CD4-positive, alpha-beta T cell treated with Interleukin-17A for 4 hours (primary cell): ENCODE measurements at places on chromosomes 6 and 20.

GRCh38 chr20:358891-359555 lies 12.1 kb downstream of the NRSN2 start:
- no peak for DNase-seq

GRCh38 chr6:106426250-106426970 lies 65.9 kb downstream of the CRYBG1 start:
- DNase-seq, result no peak

- DNase-seq, result no peak
Measured at GRCh38 chr20:53819973-53820451, 226.4 kb upstream of the ZNF217 start.

- DNase-seq, result no peak
Measured at GRCh38 chr6:103504501-103505154, 1355.1 kb downstream of the HACE1 start.

GRCh38 chr20:62360854-62361798 lies 6.0 kb downstream of the LAMA5 start:
- no peak for DNase-seq

- DNase-seq, result no peak
Measured at GRCh38 chr6:107699697-107700325, 124.3 kb downstream of the SCML4 start.

DNA sequence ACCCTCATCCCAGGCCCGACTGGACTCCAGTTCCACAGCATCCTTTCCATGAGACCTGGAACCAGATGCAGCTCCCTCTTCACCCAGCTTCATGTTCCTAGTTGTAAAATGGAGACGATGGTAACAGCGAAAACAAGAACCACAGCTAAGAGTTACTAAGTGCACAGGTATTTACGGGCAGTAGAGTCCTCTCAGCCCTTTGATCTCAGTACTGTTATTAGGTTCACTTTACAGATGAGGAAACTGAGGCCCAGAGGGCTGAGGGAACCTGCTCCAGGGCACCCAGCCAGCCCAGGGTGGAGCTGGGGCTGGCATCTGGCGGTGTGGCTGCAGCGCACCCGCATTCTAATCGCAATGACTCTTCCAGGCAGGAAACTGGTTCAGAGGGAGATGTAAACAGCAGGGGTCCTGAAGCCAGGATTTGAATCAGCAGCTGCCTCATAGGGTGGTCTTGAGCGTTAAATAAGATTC lies 858 bp downstream of the BCAS1 start:
- no peak for DNase-seq

GRCh38 chr6:11194356-11195218 lies 37.9 kb downstream of the NEDD9 start:
- no peak for DNase-seq

DNA sequence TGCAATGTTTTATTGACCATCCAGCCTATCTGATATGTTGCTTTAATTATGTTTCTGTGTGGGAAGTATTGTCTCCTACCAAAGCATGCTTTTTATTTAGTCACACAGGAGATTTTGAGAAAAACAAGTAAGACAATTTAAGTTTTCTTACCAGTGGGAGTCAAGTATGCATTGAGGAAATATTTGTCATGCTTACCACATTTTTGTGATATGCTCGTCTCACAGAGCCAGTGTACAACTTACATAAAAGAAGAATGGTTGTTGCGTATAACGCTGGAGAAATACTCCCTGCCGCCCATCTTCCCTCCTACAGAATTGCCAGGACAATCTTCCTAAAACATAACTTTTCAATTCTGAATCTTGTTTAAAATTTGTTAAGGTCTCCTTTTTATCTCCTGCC lies 37.1 kb upstream of the FILIP1 start:
- DNase-seq, result no peak

GRCh38 chr6:75334266-75335040 lies 49.9 kb upstream of the TMEM30A start:
- no peak for DNase-seq

DNA sequence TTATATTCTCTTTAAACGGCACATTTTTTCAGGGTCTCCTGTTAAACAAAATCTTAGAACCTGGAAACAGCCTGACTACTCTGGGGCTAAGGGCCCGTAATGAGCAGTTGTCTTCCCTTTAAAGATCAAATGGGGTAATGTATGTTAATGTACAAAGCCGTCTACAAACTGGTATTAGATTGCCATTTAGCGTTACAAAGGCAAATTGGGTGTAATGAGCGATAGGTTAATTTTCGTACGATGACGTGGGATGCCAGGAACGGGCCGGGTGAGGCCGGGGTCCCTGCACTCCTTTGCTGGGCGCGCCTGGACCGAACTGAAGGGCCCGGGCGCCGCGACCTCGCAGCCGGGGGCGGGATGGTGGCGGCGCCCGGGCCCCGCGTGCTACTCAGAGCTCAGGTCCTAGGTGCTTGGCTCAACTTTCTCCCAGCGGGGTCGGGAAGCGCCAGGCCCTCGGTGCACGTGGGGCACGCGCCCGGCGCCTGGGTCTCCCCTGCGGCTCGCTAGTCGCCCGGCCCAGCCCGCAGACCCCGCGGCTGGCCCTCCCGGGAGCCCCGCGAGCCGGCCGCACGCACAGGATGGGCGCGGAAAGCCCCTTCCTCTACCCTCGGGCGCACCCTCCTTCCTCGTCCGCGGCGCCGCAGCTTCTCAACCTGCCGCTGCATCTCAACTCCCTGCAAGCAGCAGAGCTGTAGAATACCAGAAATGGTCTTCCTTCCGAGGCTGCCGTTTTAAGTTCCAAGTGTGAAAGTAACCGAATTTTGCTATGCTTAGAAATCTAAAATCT lies 5.9 kb downstream of the NKX2-4 start:
- DNase-seq, result no peak

GRCh38 chr6:166259296-166259977 lies 48.8 kb downstream of the PRR18 start:
- DNase-seq, result peak; percentile 40

DNA sequence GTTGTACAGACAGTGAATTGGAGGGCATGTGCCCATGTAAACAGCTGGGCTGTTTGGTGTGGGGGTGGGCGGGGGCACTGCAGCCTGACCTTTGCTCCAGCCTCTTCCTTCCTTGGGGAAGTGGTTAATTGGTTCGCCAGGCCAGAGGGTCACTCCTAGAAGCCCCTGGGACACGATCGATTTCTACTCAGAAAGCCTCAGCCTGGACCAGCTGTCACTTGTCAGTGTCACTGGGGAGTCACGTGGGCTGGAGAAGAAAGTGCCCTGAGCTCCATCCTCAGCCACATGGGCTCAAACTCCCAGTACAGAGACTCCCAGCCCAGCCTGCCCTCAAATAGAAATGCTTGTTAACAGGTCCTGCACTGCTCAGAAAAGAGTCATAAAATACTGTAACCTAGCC lies 423.8 kb upstream of the SULF2 start:
- no peak for DNase-seq

DNA sequence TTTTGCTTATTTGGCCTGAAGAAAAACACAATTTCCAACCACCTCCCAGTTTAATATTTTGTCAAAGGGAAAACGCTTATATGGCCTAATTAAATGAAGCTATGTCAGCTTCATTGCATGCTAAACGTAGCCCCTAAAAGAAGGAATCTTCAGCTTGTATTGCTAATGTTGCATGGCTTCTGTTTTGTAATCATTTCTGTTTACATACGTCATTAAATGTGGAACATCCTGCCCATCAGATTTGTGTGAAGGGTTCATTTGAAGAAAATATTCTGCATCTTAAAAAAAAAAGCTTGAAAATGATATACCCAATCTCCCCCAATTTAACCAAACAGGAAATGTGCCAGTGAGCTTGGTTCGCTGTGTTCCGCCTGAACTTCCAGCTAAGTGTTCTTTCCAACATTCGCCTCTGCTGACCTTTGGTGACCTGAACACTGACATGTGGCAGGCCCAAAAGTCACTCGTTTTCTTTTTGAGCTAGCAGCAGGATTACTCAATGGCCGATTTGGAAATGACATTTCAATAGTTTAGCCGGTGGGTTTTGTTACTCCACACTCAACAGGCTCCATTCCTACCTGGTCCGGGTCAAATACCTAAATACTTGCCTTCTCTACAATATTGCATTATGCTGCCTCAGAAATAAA lies 12.7 kb upstream of the SIRT5 start:
- DNase-seq, result no peak

GRCh38 chr20:2692886-2693285 lies 306 bp downstream of the EBF4 start:
- peak; percentile 50 for DNase-seq
